ENCODE measurements at places on chromosomes 1 and 21. TPM values are rescaled to one million over a fixed set of nuclear protein-coding genes. Genes with fewer than 3 reads are reported as not detected.

TNFSF18 gene
- polyA plus RNA-seq: not detected

- H3K4me3 ChIP-seq: no peak overlapping the region
- H3K4me1 ChIP-seq: no peaks in the 10 kb centered on the region
- no peak for DNase-seq
- no peaks in the 10 kb centered on the region for H3K27me3 ChIP-seq
Measured at GRCh38 chr1:200336901-200337391, 72.9 kb downstream of the ZNF281 start.

TMEM52 gene
- polyA plus RNA-seq: not detected

RSPO1 gene
- polyA plus RNA-seq: not detected

DNA sequence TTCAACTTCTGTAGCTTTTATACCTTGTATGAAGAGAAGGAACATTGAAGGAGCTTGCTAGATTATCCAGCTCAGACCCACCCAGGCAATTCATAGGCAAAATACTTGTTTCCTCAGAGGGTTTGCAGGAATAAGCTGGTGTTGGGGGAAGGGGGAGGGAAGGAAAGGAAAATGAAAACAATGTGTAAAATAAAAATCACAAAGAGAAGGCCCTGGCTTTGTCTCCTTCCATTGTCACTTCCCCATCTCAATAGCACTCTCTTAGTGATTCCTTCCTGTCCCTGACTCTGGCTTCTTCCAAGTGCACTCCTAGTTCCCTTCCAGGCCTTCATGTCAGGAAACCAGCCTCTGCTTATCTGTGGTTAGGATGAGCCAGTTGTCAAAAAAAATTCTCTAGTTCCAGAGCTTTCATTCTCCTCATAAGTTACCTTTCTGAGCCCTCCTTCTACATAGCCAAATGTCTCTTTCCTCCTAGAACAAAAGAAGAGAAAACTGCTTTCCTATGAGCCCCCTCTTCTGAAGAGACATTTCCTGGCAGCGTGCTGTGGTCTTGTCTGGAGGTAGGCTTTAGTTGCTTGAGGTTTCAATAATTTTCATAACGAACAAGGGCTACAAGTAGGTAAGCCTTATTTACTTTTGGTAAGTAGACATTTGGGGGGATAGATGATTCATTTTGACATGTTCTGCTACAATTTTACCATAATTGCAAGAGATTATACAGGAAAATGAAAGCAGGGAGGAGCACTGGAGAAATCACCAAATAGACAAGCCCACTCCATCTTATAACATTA is 45.7 kb downstream of the FASLG start:
- peak overlapping the region; percentile 2 for H3K4me3 ChIP-seq
- H3K27ac ChIP-seq: no peak overlapping the region
- no peaks in the 10 kb centered on the region for H3K27me3 ChIP-seq
- no peak for DNase-seq
- H3K4me1 ChIP-seq: peaks cover 86% of the 10 kb centered on the region

DNA sequence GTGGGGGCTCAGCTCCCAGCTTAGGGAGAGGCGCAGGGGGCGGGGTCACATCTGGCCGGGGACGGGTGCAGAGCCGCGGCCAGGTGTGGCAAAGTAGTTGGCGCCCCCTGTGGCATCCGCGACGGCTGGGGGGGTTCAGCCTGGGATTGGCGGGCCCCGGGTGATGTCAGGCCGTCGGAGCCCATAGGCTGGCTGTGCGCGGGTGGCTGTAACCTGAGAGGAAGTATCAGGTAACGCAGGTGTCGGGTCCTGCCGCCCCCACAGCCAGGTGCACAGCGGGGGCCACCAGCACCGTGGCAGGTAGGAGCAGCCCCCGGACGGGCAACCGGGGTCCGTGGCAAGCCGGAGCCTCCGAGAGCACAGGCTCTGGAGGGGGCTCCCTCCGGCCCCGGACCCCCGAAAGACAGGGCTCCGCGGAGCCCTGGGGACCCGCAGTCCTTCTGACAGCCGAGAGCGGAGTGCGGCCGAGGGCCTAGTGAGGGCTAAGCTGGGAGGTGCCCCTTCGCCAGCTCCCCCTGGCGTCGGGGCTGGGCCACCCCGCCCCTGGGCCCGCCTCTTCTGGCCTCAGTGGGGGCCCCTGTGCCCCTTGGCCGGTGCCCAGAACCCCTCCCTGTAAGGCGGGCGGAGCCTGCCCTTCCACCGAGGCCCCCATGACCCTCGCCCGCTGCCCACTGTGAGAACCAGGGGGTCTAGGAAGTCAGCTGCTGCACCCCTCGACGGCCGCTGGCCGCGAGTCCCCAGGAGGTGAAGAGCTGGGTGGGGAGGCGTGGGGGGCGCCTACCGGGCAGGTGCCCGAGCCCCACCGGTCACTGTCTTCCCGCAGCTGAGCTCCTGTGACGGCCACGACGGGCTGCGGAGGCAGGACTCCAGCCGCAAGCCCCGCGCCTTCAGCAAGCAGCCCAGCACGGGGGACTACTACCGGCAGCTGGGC is 17.9 kb downstream of the TNFRSF25 start:
- no peaks in the 10 kb centered on the region for H3K36me3 ChIP-seq
- H3K27me3 ChIP-seq: peaks cover 4% of the 10 kb centered on the region
- DNase-seq: peak; percentile 57

RGSL1 gene
- polyA plus RNA-seq: not detected

DNA sequence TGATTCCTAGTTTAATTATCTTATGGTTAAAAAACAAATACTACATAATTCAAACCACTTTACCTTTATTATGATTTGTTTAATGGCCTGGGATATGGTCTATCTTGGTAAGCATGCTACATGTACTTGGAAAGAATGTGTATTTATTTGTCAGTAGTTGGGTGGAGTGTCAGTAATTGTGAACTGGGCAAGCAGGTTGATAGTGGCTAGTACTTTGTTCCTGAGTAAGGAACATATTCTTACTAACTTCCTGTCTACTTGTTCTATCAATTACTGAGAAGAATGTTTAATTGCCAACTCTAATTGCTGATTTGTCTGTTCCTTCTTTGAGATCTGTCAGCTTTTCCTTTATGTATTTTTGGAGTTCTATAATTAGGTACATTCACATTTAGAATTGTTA is 49.2 kb upstream of the ABCG1 start:
- H3K36me3 ChIP-seq: no peaks in the 10 kb centered on the region
- no peak overlapping the region for H3K4me3 ChIP-seq
- no peaks in the 10 kb centered on the region for H3K27me3 ChIP-seq
- no peak overlapping the region for H3K27ac ChIP-seq
- DNase-seq: no peak

DNA sequence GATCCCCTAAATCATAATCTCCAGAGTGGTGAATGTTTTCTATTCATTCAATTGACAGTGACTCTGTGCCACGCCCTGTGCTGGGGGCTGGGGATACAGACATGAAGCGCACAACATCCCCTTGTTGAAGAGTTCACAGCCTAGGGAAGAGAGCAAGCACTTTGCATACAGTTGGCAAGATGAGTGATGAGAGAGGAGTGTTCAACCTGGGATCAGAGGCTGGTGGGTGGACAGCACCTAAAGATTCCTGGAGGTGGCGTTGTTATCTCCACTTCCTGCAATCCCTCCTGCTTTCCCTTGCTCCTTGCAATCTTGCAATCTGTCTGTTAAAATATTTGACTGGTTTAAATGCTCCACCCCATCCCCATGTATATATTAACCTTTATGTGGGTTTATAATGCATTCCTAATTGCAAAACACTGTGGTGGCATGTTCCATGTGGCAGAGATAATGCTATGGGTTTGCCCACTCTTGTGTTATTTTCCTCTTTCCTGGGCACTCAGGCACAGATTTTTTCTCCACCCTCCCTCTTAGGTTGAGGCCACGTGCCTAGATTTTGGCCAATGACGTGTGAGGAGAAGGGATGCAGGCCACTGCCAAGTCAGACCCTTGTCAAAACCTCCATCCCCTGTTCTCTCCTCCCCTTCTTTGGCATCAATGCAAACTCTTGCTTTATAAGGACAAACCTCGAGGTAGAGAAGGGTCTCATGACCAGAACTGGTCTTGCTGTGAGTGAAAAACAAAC is 36.2 kb upstream of the GADD45A start:
- no peak for DNase-seq
- no peaks in the 10 kb centered on the region for H3K4me1 ChIP-seq
- no peak overlapping the region for H3K4me3 ChIP-seq
- no peaks in the 10 kb centered on the region for H3K27me3 ChIP-seq

DNA sequence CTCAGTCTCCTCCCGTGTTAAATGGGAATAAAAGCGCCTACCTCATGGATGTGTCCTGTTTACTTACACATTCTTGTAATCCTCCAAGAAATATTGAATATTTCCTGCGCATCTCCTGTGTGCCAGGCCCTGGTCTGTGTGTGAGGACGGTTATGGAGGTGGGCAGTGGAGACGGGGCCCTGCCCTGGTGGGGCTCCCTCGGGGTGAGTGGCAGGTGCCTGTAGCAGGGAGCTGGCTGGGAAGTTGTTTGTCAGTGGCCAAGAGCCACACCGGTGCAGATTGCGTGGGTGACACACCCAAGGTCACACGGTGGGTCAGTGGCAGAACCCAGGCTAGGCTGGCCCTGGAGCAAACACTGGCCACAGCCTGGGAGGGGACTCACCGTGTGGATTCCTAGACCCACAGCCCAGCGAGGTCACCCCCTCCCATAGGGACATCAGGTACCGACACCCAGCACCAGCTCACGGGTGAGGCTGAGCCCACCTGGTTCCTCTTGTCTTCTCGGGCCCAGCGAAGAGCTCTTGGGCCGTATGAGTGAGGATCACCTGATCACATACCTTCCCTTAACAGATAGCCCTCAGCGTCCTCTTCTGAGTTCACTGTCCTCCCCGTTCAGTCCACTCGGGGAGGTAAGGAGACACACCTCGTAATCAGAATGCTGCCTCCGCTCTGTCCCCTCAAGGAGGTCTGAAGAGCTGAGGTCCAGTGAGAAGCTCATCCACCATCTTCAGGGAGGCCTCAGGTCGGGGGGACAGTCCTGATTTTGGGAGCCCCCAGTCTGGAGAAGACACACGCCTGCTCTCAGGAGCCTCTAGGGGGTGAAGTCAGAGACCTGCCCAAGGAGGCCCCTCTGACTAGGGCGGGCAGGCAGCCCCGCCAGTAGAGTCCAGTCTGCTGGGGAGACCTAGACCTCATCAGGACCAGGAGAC is 349.6 kb downstream of the MATN1 start:
- no peaks in the 10 kb centered on the region for H3K27me3 ChIP-seq
- H3K36me3 ChIP-seq: no peaks in the 10 kb centered on the region
- H3K4me1 ChIP-seq: no peaks in the 10 kb centered on the region

KIF26B gene
- polyA plus RNA-seq: not detected

DNA sequence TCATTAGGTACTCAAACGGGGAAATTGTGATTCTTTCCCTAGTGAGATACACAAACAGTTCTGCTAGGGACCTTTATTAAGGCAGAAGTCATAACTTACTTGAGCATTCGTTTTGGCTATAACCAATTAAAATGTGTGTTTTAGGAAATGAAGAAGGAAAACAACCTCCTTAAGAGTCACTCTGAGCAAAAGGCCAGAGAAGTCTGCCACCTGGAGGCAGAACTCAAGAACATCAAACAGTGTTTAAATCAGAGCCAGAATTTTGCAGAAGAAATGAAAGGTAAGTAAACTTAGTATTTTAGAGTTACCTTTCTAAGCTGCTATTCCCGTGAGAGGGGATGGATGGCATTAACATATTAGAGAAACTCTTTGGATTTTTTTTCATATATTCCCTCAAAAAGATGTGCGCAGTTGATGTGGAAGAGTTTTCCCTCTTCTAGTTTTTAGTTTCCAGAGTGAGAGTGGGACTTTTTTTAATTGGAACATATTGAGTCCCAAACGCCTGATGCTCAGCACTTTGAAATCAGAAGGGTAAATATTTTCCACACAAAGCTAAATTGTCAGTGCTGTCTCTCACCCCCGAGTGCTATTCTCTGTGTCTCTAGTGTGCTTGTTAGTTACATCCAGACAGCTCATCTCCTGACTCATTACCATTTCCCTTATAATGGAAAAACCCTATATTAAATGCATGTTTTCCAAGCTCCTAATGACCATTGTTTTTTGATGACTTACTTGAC is 34.9 kb downstream of the CENPF start:
- no peak overlapping the region for H3K27ac ChIP-seq
- no peaks in the 10 kb centered on the region for H3K36me3 ChIP-seq
- H3K27me3 ChIP-seq: no peaks in the 10 kb centered on the region
- H3K4me1 ChIP-seq: no peaks in the 10 kb centered on the region
- DNase-seq: no peak
- no peak overlapping the region for H3K4me3 ChIP-seq

- no peaks in the 10 kb centered on the region for H3K4me1 ChIP-seq
- H3K36me3 ChIP-seq: peaks cover 43% of the 10 kb centered on the region
- no peak overlapping the region for H3K4me3 ChIP-seq
Measured at GRCh38 chr21:25750085-25750484, 15.3 kb downstream of the GABPA start.

MATN1 gene
- polyA plus RNA-seq: not detected

TIE1 gene
- not detected for polyA plus RNA-seq
